ENCODE measurements at places on chromosomes 12 and 14.

- no peak for DNase-seq
Observed at GRCh38 chr14:50932592-50933495, 11.4 kb downstream of the PYGL start.

- no peak for DNase-seq
Observed at GRCh38 chr12:24705741-24706358, 243.1 kb downstream of the BCAT1 start.

DNA sequence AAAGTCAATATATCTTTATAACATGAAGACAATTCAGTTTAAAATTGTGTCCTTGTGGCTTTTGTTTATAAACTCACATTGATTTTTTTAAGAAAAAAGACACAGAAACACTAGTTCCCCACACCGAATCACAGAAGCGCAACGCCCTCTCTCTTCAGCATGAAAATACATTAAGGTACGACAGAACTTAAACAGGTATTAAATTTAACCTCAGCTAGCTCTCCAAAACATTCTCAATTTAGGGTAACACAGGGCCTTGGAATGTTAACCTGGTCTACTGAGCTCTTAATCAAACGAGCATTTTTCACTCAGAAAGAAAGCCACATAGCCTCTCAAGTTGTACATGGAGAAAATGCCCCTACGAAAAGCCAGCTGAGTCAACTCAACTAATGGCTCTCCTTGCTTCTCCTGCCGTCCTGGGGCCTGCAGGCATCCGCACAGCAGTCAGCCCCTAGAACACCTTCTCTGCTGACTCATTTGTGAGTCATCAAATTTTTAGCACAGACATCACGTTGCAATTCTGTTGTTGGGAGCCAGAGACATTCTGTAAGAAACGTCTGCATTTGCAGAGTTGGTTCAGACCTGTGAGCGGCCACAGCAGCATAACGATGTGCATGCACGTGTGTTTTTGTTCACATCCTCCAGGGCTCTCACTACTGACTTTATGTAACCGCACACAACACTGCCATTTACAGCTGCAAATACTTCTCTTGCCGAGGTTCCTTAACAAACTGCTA, 141.6 kb downstream of the ITPR2 start:
- DNase-seq, result peak; percentile 48

GRCh38 chr14:24693983-24694382, 60.0 kb upstream of the GZMB start:
- DNase-seq, result no peak

DNA sequence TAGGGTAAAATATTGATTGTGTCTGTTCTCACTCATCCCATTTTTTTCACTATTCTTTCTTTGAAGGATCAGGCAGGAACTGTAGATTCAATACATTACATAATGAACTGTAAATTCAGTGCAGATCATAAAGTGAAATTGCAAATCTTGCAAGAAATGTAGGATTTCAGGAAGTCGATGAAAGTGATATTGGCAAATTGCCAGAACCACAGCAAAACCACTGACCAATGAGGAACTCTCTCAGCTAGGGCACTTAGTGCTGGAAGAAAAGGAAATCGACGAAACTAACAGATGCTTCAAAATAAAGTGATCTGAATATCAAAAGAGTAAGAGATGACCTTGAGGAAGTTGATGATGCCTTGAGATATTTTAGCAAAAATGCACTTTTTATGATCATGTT, 157.6 kb downstream of the AACS start:
- no peak for DNase-seq

- no peak for DNase-seq
Observed at GRCh38 chr12:46958053-46958452, 121.4 kb upstream of the PCED1B start.

DNA sequence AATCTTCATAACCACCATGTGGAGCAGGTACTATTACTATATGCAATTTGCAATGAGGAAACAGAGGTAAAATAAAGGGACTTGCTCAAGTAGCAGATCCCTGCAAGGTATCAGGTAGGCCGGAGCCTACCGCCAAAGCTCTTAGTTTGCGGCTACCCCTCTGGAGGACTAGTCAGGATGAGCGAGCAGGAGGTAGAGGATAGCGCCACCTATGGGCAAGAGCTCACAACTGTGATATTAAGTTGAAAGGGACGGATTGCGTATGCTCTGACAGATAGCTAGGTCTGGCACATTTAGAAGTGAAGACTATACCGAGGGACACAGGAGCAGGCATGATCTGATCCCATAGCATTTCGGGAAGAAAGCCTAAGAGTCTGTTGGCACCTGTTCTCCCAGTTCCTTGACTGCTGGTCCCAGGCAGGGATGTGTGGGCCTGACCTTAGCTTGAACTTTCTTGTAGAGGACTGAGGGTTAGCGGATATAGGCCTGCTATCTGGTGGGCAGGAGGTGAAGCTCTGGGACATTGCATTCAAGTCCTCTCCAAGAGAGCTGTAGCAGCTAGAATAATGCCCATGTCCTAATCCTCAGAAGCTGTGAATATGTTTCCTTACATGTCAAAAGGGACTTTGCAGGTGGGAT, 48.0 kb downstream of the SLC17A8 start:
- DNase-seq, result no peak

DNA sequence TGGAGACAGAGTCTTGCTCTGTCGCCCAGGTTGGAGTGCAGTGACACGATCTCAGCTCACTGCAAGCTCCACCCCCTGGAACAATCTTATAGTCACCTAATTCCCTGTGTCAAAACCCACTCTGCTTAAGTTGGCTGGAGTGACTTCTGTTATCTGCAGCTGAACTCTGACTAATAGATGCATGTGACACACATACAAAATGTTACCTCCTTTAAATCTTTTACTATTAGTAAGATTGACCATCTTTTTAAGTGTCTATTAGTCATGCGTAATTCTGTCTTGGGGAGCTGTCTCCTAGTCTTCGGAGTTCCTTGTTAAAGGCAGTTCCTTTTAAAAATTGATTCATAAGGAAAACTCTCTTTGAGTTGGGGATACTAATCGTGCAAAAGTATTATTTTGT, 7.4 kb downstream of the IFI27L1 start:
- no peak for DNase-seq

- no peak for DNase-seq
Observed at GRCh38 chr14:58299401-58300330, 1.3 kb downstream of the ARID4A start.

DNA sequence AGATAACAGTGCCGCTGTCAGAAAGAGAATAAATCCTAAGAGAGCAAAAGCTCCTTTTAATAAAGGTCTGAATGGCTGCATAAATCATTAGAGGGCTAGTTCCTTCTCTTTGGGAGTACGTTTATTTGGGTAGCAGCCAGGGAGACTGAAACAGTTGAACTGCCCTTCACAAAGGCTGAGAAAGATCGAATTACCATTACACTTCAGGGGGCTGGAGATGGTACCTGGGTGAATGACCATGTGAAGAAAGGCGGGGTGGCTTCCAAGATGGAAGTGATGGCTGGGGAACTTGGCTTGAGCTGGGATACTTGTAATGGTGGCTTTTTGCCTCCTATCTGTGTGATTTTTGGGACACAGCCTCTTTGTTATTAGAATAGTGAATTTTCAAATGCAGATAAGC, 1.7 kb upstream of the FGD4 start:
- DNase-seq, result no peak

GRCh38 chr12:70648191-70648590, 11.0 kb upstream of the PTPRB start:
- no peak for DNase-seq

GRCh38 chr12:77888611-77889010, 57.9 kb downstream of the NAV3 start:
- DNase-seq, result peak; percentile 48

GRCh38 chr14:76077340-76077739, 74.4 kb upstream of the GPATCH2L start:
- no peak for DNase-seq

DNA sequence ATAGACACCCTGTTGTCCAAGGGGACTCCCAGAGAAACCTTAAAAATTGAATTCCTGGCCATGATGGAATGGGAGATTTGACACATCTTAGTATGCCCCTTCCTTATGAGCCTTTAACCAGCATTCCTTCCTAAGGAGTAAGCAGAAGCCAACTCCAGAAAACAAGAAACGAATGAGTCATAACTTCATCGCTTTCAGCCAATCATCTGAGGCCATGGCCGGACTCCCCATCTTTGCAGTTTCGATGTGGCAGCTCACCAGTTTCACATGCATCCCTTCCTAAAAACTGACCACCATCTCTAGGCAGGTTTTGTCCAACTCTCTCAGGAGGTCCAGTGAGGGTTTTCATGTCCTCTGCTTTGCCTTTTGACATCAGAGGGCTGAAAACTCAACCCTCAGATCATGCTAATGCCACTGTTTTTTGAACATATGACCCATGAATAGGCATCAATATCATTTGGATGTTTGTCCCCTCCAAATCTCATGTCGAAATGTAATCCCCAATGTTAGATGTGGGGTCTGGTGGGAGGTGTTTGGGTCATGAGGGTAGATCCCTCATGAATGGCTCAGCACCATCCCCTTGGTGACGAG, 19.9 kb downstream of the DAAM1 start:
- DNase-seq, result no peak

GRCh38 chr14:76109087-76109880, 42.4 kb upstream of the GPATCH2L start:
- DNase-seq, result no peak

- no peak for DNase-seq
Observed at GRCh38 chr12:114744691-114745090, 60.7 kb upstream of the TBX3 start.

DNA sequence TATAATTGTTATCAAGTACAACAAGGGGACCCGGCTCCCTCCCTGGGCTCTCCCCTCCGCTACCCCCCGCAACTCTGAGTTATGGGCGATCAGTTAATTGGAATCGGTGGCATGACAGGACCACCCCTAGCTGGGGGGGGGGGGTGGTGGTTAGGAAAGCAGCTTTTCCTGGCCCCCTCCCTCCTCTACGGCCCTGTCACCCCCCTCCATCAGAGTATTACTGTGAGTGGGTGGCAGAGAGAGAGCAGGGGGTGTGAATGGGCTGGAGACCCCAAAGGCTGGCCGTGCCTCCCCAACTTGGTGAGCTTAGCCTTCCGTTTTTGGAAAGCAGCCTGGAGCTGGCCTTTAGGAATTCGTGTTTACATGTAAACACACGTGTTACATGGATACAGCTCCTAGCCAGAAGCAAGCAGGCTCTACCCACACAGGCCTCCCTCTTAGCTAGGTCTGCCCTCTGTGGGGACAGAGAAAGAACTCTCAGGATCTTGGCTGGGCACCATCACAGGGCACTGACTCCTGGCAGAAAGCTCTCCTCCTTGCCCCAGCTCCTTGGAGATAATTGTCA, 1.1 kb upstream of the HOXC4 start:
- DNase-seq, result no peak

DNA sequence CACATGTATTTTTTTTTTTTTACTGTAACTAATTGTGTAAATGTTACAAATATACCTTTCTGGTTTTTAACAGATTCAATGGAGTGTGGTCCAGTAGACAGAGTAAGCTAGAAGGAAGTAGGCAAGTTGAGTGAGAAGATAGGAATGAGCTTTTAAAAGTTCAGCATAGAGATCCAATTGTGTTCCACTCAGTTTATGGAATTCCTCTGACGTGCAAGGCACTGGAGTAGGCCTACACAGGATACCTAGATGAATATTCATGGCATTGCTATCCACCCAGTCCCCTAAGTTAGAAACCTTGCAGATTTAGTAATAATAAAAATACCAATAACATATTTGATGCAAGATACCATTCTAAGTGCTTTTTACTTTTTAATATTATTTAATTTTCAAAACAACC, 225.6 kb upstream of the ARID2 start:
- DNase-seq, result peak; percentile 86

DNA sequence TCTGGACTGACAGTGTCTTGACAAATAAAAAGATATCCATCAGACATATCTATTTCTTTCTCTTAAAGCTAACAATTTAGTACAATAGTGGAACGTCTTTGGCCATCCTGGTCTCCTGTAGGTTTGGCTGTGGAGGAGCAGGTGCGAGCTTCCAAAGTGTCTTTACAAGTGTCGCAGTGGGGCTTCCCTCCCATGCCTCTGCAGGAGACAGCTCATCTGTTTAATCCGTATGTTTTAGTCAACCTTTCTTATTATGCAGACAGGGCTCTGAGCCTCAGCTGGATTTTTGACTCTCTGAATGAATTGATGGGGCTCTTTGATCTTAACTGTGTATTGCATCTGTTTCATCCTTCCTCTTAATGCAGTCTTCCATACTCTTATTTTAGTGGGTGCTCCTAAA, 57.5 kb downstream of the RMST start:
- DNase-seq, result no peak

- DNase-seq, result no peak
Observed at GRCh38 chr12:23127701-23128100, 502.7 kb downstream of the ETNK1 start.

DNA sequence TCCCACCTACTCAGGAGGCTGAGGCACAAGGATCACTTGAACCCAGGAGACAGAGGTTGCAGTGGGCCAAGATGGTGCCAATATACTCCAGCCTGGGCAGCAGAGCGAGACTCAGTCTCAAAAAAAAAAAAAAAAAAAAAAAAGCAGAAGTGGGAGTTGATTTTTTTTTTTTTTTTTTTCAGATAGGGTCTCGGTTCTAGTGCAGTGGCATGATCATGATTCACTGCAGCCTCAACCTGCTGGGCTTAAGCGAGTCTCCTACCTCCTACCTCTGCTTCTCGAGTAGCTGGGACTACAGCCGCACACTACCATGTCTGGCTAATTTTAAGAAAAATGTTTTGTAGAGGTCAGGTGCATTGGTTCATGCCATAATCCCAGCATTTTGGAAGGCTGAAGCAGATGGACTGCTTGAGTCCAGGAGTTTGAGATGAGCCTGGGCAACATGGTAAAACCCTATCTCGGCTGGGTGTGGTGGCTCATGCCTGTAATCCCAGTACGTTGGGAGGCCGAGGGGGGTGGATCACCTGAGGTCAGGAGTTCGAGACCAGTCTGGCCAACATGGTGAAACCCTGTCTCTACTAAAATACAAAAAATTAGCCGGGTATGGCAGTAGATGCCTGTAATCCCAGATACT, 16.3 kb upstream of the HSP90AA1 start:
- DNase-seq, result no peak

All from COLO829 (cell line).